Frontal cortex (tissue), 4 donors: ENCODE measurements at places on chromosomes 2 and 18.

- no peak for DNase-seq
These were observed 114.9 kb upstream of the NT5C1B start for GRCh38 chr2:18704276-18704675.

GRCh38 chr2:18566145-18566769 is 5.8 kb upstream of the RDH14 start:
- DNase-seq = no peak

- DNase-seq = no peak
These were observed 125.7 kb downstream of the NBAS start for GRCh38 chr2:15435474-15435873.

- DNase-seq = no peak
These were observed 11.8 kb downstream of the ARHGAP25 start for GRCh38 chr2:68746408-68746807.

- DNase-seq = peak; percentile 88
These were observed 125.3 kb downstream of the ZFP36L2 start for GRCh38 chr2:43100883-43101662.

- peak; percentile 22 for DNase-seq
These were observed 1.2 kb downstream of the VPS54 start for GRCh38 chr2:64017811-64018700.

GRCh38 chr2:36497570-36498163 is 100.3 kb downstream of the FEZ2 start:
- no peak for DNase-seq

- DNase-seq = no peak
These were observed 54.4 kb downstream of the DOK6 start for GRCh38 chr18:69455125-69455524.

- peak; percentile 22 for DNase-seq
These were observed 96.3 kb upstream of the STON1 start for GRCh38 chr2:48433682-48434081.

DNA sequence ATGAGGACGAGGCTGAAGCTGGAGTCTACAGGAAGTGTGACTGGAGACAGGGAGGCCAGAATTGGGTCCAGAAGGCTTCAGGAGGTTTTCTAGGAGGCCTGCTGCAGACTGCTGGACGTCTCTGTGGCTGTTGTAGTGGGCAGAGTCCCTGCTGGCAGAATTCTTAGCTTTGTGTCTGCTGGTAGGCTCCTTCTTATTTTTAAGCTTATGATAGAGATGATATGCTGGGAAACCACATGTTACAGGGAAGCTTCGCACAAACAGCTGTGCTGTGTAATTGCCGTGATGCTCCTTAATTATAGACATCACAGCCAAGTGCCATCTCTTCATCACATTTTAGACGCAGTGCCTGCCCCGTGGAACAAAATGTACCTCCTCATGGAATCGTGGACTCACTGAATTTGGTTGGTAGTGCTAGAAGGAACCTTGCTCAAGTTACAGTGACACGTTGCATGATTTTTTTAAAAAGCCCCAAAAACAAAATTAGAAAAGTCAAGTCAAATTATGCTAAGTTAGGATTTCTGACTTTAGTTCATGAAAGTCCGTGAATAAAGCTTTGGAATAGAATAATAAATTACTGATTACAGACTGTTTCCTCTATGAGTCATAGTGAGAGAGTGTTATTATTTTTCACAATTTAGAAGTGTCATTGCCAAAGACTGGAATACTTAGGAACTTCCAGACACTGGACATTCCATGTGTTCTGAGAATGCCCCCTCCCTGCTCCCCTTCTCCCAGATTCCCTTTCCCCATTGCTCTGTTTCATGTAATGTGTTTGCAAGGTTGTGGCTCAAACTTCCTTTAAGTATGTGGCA is 144.1 kb downstream of the FHOD3 start:
- no peak for DNase-seq

DNA sequence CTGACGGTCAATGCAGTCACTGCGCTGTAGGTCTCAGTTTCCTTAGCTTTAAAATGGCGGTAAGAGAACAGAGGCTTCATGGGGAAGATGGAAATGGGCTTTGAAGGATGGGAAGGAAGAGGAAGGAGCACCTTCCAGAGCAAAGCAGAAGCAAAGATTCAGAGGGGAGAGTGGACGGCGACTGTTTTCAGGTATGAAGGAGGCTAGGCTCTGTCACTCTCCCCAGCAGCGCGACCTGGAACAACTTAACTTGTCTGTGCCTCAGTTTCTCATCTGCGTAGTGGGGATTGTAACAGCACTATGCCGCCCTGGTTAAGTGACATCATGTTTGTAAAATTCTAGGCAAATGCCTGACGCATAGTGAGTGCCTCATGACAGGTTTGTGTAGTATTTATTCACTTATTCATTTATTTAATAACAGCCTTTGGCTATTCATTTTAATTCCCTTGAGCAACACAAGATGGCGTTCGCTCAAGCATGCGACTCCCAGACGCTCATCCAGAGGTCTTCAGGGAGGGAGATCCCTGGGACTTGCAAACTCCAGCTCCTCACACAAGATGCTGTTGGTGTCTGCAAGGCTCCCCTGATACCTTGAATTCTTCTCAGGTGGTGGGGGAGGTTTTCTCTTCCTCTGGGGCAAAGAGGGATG is 336.3 kb downstream of the DYSF start:
- no peak for DNase-seq

DNA sequence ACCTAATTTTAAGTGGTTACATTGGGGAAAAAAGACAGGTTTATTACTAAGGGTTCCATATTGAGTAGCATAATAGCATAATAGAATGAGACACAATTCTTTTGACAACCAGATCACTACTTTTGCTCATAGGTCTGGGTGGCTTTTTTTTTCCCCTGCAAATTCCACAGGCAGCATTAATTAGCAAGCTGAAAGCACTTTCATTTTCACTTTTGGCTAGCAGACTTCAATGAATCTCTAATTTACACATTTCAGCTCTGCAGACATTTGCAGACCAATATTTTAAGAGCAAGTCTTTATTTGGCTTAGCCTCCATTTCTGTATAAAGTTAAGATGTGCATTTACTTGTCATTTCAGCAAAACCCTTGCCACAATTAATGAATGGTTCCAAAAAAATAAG is 185.5 kb downstream of the NOL4 start:
- no peak for DNase-seq

- DNase-seq = no peak
These were observed 94.5 kb upstream of the MYCN start for GRCh38 chr2:15845737-15846405.

- DNase-seq = no peak
These were observed 145.9 kb downstream of the ZBTB7C start for GRCh38 chr18:48263192-48263853.

DNA sequence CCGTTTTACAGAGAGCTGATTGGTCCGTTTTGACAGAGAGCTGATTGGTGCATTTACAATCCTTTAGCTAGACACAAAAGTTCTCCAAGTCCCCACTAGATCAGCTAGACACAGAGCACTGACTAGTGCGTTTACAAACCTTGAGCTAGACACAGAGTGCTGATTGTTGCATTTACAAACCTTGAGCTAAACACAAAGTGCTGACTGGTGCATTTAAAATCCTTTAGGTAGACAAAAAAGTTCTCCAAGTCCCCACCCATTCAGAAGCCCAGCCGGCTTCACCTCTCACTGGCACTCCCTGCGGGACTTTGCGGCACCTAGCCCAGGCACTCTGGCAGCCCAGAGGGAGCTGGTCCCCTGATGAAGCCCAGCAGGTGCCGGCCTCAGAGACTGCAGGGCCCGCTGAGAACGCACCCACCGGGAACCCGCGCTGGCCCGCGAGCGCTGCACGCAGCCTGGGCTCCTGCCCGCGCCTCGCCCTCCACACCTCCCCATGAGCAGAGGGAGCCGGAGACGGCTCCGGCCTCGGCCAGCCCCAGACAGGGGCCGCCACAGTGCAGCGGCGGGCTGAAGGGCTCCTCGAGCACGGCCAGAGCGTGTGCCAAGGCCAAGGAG is 508.1 kb upstream of the CHAC2 start:
- no peak for DNase-seq

DNA sequence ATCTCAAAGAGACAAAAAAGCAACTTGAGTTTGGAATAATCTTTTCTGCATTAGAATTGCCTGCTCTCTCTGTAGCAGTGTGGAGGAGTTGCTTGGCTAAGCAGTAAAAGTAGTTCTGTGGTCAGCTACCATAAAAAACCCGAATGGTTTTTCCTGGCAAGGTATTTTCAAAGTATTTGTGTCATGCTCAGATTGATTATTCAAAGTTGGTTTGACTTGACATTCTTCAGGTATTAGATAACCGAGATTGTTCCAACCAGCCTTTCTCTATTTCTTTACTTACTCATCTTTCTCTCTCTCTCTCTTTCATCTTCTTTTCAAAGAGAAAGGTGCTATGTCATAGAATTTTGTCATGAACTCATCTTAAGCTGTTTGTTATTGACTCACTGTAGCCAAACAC is 404.9 kb downstream of the CPS1 start:
- no peak for DNase-seq

GRCh38 chr2:225072444-225072843 is 30.2 kb upstream of the DOCK10 start:
- DNase-seq = no peak

DNA sequence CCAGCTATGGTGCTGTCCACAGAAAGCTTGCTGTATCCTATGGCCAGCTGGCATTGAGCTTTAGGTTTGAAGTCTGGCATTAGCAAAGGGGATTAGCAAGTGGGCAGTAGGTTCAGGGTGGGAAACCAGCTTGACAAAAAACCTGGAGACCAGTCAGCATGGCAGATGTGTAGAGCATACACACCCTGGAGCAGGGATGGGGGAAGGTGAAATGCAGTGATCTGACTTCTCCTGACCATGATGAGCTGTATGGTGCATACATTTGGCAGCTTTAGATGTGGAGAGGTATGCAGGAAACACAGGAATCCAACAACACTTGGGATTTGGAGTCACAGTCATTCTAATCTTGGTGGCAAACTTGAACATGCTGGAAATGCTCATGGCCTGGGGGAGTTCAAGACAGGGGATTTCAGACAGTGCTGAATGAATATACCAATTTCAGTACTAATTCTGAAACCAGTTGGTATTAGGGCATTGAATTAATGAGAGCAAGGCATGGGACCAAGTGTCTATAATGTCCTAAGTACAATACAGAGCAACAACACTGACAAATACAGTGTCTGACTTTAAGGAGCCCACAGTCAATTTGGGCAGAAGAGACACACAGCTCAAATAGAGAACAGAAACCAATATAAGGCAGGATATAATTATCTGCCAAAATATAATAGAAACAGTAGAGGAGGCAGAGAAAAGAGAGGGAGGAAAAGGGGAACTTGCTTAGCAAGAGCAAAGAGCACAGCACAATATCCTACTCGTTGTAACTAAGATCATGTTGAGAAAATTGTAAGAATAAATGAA is 11.8 kb downstream of the ARHGAP15 start:
- no peak for DNase-seq

- no peak for DNase-seq
These were observed 440.8 kb upstream of the CDH20 start for GRCh38 chr18:60892441-60892840.

GRCh38 chr2:20490300-20491181 is 43.7 kb downstream of the RHOB start:
- DNase-seq = no peak

- no peak for DNase-seq
These were observed 25.5 kb downstream of the CCDC141 start for GRCh38 chr2:179024445-179024844.

- DNase-seq = no peak
These were observed 72.7 kb downstream of the MARCHF4 start for GRCh38 chr2:216299588-216299987.

DNA sequence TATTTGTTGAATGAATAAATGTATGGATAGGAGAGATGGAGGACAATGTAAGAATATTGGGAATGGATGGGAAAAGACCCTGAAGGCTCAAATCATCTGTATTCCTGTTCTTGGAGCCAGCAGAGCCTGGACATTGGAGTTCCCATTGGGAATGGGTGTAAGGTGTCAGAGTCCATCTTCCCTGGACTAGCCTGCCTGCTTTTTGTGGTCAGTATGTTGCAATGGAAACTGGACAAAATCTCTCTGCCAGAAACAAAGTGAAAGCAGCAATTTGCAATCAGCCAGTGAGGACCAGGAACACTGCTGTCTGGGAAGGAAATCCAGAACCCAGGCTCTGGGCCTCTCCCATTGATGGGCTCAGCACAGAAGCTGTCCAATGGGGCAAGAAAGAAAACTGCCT is 83.5 kb upstream of the SKOR2 start:
- no peak for DNase-seq

DNA sequence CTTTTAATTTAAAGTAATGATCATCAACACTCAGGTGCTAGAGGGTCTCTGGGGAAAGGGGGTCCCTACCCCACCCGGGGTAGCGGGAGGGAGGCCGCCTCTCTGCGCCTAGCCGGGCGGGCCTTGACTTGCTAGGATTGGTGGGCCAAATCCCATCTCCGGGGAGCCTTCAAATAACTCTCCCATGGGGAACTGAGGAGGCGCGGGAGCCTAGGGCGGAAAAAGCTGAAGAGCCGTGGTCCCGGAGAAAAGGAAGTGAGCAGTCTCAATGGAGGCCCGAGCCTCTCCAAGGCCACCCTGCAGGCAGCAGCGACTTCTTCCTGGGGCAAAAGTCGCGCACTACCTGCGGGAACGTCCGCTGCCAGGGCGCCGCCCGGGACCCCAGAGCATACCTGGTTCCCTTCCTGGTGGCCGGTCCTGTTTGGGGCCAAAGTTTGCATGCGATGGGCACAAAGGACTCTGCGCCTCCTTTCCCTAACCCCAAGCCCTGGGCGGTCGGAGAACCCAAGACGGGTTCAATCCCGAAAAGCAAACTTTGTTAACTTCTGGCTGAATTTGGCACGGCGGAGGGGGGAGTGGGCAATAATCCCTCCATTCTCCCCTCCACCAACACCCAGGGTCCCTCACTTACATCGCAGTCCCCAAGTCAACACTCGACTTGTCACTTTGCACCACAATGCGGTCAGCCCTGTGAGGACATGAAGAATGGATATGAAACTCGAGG is 13.6 kb downstream of the EN1 start:
- DNase-seq = peak; percentile 9

DNA sequence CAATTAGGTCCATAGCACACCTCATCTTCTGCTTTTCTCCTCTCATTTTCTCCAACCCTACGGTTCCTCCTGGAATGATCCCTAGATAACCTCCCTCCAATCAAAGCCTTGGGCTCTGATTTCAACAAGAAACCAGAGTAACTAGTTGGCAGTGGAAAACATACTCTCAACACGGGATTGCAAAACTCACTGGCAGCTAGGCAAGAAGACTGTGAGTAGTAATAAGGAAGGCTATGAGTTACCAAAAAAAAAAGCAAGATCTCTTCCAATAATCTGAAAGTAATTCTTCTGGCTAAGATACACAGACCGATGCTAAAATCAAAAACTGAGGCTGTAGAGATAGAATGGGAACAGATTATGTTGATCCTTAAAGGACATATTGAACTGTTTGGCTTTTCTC is 28.4 kb upstream of the CCDC102B start:
- DNase-seq = no peak
